Right atrium auricular region (tissue), 2 donors: ENCODE measurements at places on chromosomes 4 and X. TPM values are rescaled to one million over a fixed set of nuclear protein-coding genes. Genes with fewer than 3 reads are reported as not detected.
A peak's percentile ranks its signal among the peaks of the same experiment; 100 is the strongest.

Gene FOXR2
- not detected for total RNA-seq

Gene KDR
- 52.9 TPM for total RNA-seq

Gene FRAS1
- 12.9 TPM for total RNA-seq

Gene PDLIM3
- 783 TPM for total RNA-seq

Gene METAP1
- total RNA-seq: 56.2 TPM

Gene MGARP
- total RNA-seq: 7.1 TPM

- H3K36me3 ChIP-seq: no peaks in the 10 kb centered on the region
- H3K4me1 ChIP-seq: no peaks in the 10 kb centered on the region
- no peak for DNase-seq
- no peak overlapping the region for H3K4me3 ChIP-seq
- no peak overlapping the region for H3K27ac ChIP-seq
- no peaks in the 10 kb centered on the region for H3K27me3 ChIP-seq
Observed at GRCh38 chr4:176090115-176090514, 24.5 kb downstream of the WDR17 start.

DNA sequence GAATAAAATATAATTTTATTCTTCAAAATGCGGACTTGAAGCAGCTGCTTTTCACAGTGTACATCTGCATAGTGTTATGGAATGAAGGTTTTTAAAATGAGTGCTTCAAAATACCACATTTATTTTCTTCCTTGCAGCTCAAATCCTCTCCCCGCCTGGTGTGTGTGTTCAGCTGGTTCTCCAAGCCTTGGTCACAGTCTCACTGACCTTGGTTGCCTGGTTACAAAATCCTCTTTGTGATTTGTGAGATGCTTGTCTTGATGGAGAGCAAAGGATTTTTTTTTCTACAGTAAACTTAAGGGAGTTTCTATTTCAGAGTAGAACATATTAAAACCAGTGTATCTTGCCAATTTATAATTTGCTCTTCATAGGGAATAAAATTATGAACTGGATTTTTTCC, 139.2 kb downstream of the PCDH18 start:
- DNase-seq: no peak
- no peaks in the 10 kb centered on the region for H3K36me3 ChIP-seq
- no peaks in the 10 kb centered on the region for H3K27me3 ChIP-seq

DNA sequence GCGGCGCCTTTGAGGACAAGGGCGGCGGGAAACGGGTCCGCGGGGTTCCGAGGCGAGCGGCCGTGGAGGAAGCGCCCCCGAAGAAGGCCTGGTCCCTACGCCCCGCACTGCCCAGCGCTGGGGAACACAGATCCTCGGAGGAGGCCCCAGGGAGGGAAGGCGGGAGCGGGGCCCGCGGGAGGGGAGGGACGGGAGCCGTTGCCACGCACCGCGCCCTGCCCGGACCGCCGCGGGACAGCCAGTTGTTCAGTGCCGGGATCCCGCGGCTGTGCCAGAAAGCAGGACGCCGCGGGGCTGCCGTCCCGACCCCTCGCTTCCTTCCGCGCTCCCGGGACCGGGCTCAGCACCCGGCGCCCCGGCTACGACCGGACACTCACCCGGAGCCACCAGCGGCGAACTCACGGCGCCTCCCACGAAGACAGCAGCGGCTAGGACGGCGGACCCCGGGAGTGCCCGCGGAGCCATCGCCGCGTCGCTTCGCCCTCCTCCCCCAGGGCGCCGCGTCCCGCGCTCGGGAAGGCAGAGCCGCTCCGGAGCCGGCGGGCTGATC, 278 bp downstream of the RELL1 start:
- no peak for DNase-seq
- H3K27me3 ChIP-seq: no peaks in the 10 kb centered on the region

GRCh38 chrX:136395271-136395670, 92.5 kb upstream of the BRS3 start:
- no peaks in the 10 kb centered on the region for H3K27me3 ChIP-seq
- H3K36me3 ChIP-seq: no peaks in the 10 kb centered on the region
- no peak for DNase-seq
- H3K4me3 ChIP-seq: no peak overlapping the region
- H3K27ac ChIP-seq: no peak overlapping the region

- H3K4me3 ChIP-seq: no peak overlapping the region
- H3K4me1 ChIP-seq: no peaks in the 10 kb centered on the region
- no peak for DNase-seq
Observed at GRCh38 chrX:44585866-44586265, 43.2 kb upstream of the FUNDC1 start.

DNA sequence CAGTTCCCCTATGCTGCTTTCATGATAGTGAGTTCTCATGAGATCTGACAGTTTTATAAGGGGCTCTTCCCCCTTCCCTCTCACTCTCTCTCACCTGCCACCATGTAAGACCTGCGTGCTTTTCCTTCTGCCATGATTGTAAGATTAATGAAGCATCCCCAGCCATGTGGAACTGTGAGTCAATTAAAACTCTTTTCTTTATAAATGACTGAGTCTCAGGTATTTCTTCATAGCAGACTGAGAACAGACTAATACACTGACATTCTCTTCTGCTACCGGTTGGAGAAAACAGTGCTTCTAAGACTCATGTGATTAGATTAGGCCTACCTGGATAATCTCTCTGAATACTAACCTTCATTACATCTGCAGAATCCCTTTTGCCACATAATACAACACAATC, 45.4 kb upstream of the TRPC5OS start:
- no peak overlapping the region for H3K4me3 ChIP-seq
- H3K27ac ChIP-seq: no peak overlapping the region
- H3K27me3 ChIP-seq: no peaks in the 10 kb centered on the region
- no peaks in the 10 kb centered on the region for H3K4me1 ChIP-seq
- H3K36me3 ChIP-seq: no peaks in the 10 kb centered on the region

DNA sequence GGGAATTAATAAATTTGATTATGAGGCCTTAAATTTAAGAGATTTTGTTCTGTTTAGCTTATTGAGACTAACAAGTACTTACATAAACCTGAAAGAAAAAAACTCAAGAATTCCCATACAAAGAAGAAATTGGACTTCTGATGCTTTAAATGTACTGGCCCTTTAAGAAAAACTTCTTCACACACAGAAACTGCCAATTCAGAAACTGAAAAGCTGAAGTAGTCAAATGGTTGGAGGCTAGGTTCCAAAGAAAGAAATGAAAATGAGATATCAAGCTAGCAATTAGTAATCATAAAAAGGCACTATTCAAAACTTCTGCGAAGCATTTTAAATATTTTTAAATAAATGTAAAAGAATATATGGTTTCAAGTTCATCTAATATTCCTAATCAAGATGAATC, 151.3 kb downstream of the THOC2 start:
- H3K4me1 ChIP-seq: no peaks in the 10 kb centered on the region
- no peak overlapping the region for H3K4me3 ChIP-seq
- no peaks in the 10 kb centered on the region for H3K27me3 ChIP-seq
- DNase-seq: no peak
- H3K36me3 ChIP-seq: no peaks in the 10 kb centered on the region
- no peak overlapping the region for H3K27ac ChIP-seq

DNA sequence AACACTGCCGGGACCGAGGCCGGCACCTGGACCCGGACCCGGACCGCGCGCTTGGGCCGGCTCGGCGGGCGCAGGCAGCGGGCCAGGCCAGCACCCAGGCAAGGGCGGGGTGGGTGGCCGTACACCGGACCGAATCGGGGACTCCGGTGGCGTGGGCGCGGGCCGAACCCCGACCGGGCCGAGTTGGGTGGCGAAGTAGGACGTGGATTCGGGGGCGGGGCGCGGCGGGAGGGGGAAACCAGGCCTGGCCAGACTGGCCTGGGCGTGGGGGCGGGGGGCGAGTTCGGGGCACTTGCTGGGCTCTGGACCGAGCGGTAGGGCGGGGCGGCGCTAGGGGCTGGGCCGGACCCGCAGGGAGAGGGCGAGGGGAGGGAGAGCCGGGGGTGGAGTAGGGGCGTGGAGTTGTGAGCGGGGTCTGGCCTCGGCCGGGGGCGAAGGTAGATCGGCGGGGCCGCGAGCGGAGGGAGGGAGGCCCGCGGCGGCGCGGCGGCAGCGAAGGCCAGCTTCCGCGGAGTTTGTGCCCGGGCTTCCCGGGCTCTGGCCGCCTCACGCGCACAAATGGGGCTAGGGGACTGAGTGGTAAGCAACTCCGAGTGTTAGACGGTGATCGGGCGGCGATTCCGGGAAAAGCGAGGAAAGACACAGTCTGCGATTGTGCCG, 1.8 kb upstream of the BCORL1 start:
- peak overlapping the region; percentile 59 for H3K4me3 ChIP-seq
- H3K27me3 ChIP-seq: no peaks in the 10 kb centered on the region
- peaks cover 7% of the 10 kb centered on the region for H3K4me1 ChIP-seq
- H3K36me3 ChIP-seq: no peaks in the 10 kb centered on the region
- no peak for DNase-seq

GRCh38 chr4:107774681-107775080, 50.1 kb upstream of the SGMS2 start:
- no peaks in the 10 kb centered on the region for H3K27me3 ChIP-seq
- H3K4me1 ChIP-seq: no peaks in the 10 kb centered on the region
- no peak overlapping the region for H3K4me3 ChIP-seq
- no peak for DNase-seq
- no peak overlapping the region for H3K27ac ChIP-seq

GRCh38 chr4:150827226-150827625, 187.9 kb downstream of the LRBA start:
- H3K27me3 ChIP-seq: no peaks in the 10 kb centered on the region
- H3K4me3 ChIP-seq: no peak overlapping the region
- DNase-seq: no peak
- no peaks in the 10 kb centered on the region for H3K4me1 ChIP-seq
- H3K27ac ChIP-seq: no peak overlapping the region
